ENCODE measurements at places on chromosomes 11 and 22. TPM values are rescaled to one million over a fixed set of nuclear protein-coding genes. Genes with fewer than 3 reads are reported as not detected.

Gene CENPM
- 1.1 TPM for polyA plus RNA-seq

Gene SLC22A6
- polyA plus RNA-seq, result not detected

Gene YPEL1
- polyA plus RNA-seq, result 3.8 TPM

Gene VPREB1
- not detected for polyA plus RNA-seq

Gene PTGDR2
- 1.1 TPM for polyA plus RNA-seq

Gene OR8K3
- not detected for polyA plus RNA-seq

GRCh38 chr11:27696115-27696514 is 4.1 kb downstream of the BDNF start:
- no peak for DNase-seq

GRCh38 chr22:44147821-44148574 is 32.7 kb upstream of the PARVG start:
- DNase-seq, result no peak

DNA sequence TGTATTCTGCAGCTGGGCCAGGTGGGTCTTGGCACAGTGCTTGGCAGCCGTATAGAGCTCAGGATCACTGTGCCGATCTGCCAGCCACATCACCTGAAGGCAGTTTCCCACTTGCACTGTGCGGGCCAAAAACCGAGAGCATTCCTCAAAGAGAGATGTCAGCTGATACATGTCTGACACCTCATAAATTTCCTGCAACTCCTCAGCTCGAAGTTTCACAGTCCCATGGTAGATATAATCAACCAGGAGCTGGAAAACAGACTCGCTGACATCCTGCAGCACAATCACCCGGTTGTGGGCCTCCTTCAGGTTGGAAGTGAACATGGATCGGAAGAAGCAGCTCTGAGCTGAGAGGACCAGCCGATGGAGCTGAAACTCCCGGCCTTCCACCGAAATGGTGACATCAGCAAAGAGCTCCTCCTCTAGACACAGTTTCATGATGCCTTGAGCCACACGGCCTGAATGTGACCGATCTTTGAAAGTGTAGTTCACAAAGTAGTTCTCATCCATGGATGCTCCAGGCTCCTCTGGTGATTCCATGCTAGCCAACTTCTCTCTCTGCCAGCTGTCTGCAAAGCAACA is 1.2 kb downstream of the KBTBD4 start:
- DNase-seq, result peak; percentile 7

- no peak for DNase-seq
Observed at GRCh38 chr11:69251639-69252489, 42.1 kb upstream of the MYEOV start.

- DNase-seq, result no peak
Observed at GRCh38 chr11:133821776-133822175, 23.5 kb downstream of the SPATA19 start.

DNA sequence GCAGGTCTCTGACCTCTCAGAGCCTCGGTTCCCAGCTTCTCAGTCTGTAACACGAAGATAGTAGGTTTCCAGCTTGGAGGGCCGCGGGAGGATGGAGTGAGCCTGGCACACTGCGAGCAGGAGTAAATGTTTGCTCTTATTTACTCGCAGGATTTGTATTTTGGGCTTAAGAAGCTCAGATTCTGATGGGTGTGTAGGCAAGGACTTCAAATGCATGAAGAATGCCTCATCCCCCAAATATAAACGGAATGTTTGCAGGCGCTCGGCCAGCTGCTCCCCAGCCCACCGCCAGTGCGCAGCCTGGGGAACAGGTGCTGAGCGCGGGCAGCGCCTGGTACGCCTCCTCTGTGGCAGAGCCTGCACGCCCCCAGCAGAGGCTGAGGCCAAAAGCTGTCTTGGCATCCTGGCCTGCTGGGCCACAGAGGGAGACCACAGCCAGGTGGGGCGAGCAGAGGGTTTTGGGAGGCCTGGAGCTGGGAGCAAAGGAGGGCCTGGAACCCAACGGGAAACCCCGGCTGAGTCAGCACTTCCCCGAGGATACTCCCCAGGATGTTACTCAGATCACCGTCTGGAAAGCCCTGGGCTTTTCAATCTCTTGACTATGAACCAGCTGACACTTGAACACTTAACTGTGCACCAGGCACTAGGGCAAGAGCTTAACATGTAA is 9.4 kb downstream of the EHD1 start:
- DNase-seq, result peak; percentile 70

DNA sequence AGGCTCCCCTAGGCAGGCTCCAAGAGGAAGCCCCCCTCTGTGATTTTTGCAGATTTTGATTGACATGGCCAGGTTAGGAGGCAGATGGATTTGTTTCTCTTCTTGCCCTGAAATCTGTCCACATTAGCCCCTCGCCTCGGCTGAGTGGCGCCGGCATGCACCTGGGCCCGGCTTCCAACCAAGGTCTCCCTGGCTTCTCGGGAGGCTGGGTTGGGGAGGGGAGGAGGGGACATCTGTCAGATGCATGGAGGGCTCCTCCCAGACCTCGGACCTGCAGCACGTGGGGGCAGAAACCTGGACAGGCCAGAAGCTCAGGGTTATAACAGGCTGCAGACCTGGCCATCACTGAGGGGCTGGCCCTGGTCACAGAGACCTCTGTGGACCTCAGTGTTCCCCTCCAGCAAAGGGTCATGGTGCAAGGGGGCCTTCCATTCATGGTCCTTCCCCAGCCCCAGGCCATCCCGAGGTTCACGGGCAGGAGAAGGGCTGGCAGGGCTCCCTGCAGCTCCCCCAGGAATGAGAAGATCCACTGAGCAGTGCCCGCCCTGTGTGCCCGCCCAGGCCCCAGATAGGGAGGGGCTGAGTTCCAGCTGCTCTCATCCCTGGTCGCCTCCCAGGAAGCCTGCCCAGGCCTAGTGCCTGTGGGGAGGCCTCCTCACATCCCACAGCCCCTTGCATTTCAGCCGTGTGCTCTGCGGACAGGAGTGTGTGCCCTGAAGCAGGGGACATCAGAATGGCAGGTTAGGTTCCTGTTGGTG is 747.8 kb downstream of the BRD1 start:
- no peak for DNase-seq

GRCh38 chr11:129364143-129364654 is 11.4 kb upstream of the BARX2 start:
- DNase-seq, result peak; percentile 84

DNA sequence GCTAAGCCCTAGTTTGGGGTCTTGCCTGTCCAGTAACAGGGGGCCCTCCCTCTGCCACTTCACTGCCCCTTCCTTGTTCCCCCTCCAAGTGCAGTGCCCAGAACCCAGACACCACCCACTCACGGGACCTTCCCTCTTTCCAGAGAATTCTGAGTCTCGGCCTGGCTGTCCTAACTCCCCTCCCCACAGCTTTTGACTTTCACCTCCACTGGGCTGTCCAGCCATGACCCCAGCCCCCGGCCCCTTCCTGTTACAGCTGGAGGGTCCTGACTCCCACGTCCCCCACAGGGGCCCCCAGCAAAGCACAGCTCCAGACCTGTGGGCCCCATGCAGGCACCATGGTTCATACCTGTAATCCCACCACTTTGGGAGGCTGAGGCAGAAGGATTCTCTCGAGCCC is 71.5 kb downstream of the BRD1 start:
- no peak for DNase-seq

DNA sequence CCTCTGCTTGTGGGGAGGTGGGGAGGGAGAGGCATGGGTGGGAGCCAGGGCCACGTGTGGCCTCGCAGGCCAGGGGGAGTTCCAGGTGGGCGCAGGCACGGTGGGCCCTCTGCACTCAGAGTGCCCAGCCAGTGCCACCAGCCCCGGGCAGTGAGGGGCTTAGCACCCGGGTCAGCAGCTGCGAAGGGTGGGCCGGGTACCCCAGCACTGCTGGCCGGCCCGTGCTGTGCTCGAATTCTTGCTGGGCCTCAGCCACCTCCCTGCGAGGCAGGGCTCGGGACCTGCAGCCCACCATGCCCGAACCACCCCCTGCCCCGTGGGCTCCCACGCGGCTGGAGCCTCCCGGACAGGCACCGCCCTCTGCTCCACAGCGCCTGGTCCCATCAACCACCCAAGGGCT is 1277.2 kb downstream of the JRKL start:
- DNase-seq, result no peak

- DNase-seq, result peak; percentile 69
Observed at GRCh38 chr22:29302681-29303465, 3.6 kb upstream of the GAS2L1 start.

DNA sequence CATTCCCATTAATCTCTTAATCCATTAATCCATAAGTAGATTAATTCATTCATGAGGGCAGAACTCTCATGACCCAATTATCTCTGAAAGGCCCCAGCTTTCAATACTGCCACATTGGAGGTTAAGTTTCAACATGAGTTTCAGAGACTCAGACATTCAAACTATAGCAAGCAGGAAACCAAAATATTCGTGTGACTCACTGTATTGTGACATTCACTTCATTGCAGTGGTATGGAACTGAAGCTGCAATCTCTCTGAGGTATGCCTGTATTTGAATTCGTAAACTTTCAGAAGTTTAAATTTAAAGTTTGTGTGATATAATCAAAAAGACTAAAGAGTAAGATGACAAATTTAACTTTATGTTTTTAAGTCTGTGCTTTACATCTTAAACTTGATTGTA is 2.9 kb upstream of the OR52J3 start:
- no peak for DNase-seq

DNA sequence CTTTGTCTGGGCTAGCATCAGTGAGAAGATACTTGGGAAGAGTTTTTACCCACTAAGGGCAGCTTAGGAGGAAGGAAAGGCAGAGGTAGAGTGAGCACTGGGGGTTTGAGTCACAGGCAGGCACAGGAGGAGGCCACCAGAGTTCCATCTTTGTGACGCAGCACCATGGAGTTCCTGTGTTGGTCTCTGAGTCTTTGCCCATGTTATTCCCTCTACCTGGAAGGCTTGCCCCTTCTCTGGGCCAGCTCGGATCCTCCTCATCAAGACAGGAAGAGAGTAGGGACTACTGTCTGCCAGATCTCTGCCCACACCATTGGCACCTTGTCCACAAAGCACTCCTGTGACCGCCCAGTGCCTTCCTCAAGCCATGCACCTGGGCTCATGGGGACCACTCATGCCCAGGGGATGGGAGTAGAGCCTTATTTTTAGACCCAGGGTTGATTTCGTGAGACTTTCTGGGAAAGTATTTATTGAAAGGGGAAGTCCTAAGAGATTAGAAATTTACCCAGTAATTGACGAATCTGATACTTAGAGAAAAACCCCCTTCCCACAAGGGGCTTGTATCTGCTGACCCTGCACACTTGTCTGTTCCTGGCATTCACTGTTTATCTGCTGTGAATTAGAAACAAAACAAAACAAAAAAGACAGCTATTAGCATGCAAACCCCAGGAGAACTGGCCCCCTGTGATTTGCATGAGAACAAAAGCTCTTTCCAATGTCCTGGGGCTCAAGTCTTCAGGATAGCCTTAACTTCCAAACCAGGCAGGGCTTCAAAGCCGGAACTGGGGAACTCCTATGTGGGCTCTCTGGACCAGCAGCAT is 35.9 kb upstream of the MYEOV start:
- no peak for DNase-seq

DNA sequence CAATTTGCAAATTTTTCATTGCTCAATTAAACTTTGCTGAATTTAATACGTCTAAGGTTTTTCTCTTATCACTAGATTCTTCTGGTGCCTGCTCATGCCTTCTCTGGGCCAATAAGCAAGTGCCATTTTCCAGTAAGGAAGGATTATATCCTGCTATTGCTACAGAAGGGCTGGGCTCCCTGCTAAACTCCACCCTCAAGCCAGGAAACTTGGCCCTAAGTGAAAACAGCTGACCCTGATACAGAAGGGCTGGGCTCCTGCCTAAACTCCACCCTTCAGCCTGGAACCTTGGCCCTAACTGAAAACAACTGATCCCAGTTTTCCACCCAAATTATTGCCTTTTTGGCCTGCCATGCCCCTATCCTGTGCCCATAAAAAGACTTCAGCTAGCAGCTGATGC is 385.3 kb downstream of the DYNC2H1 start:
- no peak for DNase-seq

DNA sequence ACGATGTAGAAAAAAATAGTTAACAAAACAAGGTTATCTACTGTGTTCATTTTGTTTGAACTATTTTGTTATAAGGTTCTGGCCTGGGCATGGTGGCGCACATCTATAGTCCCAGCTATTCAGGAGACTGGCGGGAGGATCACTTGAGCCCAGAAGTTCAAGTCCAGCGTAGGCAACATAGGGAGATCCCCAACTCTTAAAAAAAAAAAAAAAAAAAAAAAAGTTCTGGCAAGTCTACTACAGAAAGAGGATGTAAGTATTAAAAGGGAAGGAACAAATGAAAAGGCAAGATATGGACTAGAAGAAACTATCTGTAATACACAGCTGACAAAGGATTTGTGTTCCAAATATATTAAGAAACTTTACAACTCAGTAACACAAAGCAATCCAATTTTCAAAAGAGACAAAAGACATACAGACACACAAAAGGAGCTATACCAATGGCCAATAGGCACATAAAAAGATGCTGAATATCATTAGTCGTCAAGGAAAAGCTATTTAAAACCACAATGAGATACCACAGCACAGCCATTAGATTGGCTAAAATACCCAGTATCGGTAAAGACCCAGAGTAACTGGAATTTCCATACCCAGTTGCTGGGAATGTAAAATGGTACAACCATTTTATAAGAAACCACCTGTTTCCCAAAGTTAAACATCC is 27.4 kb downstream of the RRAS2 start:
- DNase-seq, result no peak

DNA sequence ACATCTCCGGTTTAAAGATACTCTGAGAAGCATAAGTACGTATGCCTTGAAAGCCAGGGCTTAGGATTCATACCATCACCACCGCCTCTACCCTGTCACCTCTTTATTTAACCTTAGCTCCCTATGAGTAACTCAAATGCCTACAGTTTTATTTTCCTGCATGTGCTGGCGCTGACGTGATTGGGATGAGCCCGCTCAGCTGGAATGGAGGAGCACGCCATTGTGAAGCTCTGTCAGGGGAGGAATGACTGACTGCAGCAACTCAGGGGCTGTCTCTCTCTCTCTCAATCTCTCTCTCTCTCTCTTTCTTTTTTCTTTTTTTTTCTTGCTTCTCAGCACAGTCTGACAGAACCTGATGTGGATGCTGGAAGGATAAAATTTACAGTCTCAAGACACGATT is 12.4 kb downstream of the CAVIN3 start:
- DNase-seq, result no peak

GRCh38 chr11:10326012-10326964 is 21.4 kb downstream of the ADM start:
- DNase-seq, result peak; percentile 58
